KBM-7 (cell line): ENCODE measurements at places on chromosomes 2 and 18.

DNA sequence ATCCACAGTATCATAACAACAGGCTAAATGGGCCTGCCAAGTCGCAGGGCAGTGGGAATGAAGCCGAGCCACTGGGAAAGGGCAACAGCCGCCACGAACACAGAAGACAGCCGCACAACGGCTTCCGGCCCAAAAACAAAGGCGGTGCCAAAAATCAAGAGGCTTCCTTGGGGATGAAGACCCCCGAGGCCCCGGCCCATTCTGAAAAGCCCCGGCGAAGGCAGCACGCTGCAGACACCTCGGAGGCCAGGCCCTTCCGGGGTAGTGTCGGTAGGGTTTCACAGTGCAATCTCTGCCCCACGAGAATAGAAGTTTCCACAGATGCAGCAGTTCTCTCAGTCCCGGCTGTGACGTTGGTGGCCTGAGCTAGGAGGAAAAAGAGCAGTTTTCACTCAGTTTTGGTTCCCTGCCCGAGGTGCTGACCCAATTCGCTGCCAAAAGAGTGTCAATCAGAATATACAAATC lies 32.2 kb downstream of the KCTD18 start:
- no peak for DNase-seq

GRCh38 chr2:136407952-136408318 lies 290.0 kb upstream of the CXCR4 start:
- no peak for DNase-seq

GRCh38 chr2:151708788-151709187 lies 25.5 kb downstream of the NEB start:
- no peak for DNase-seq

DNA sequence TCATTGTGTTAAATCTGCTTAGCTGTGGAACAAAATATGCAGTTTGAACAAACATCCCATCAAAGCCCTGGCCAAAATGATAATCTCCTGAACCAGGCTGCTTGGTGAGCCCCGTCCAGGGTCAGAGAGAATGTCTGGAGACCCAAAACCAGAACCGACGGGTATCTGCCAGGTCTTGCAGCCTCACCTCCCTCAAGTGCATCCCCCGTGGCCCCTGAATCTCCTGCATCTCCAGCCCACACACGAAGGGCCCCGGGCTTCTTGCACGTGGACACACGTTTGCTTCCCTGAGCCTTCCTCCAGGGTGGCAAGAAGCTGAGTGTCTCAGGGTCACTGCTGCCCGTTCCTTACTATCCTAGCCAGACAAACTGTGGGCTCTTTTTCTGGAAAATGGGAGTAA lies 50.5 kb upstream of the PXDN start:
- DNase-seq, result no peak

- no peak for DNase-seq
Observed at GRCh38 chr2:179355881-179356280, 91.2 kb upstream of the SESTD1 start.

GRCh38 chr2:105781274-105781978 lies 36.7 kb downstream of the NCK2 start:
- DNase-seq, result no peak

- DNase-seq, result no peak
Observed at GRCh38 chr18:615092-615521, 18.3 kb downstream of the CLUL1 start.

- no peak for DNase-seq
Observed at GRCh38 chr2:25473131-25473530, 131.4 kb upstream of the DNMT3A start.

- DNase-seq, result peak; percentile 13
Observed at GRCh38 chr18:35939138-35939537, 33.3 kb upstream of the RMP24 start.

- peak; percentile 34 for DNase-seq
Observed at GRCh38 chr2:136118819-136119716, 1.1 kb upstream of the CXCR4 start.

DNA sequence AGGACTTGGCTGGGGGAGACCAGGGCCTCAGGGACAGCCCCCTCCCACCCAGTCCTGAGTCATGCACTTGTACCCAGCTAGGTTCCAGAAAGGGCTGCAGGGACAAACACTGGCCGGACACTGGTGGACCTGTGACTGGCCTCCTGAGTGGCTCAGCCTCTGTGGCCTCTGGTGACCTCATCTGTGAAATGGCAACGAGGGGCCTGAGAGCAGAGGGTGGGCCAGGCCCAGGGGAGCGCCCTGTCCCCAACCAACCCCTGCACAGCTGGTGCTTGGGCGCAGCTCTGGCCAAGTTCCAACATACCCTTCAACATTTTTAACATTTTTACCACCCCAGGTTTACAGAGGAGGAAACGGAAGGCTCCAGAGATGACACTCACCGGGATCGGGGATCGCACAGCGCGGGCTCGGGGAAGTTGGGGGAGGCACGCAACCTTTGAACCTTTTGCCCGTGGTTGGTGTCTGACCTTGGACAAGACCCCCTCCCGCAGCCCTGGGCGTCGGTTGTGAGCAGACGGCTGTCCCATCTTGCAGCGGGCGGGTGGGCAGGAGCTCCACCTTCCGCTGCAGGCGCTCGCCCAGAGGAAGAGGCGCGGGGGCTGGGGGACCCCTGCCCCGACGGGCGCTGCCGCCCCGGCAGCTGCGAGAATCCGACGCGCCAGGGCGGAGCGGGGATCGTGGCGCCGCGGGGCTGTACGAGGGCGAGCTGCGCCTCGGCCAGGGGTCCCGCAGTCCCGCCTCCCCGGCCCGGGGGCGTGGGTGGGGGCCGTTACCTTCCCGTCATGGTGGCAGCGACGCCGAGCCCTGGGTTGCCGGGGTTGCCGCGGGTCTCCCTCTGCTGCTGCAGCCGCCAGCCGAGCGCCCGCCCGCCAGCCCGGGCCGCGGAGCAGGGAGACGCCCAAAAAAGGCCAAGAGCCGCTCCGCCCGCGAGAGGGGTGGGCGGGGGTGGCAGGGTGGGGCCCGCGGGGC lies 805 bp downstream of the LIMS2 start:
- DNase-seq, result no peak

GRCh38 chr18:12741351-12741750 lies 38.5 kb downstream of the PSMG2 start:
- DNase-seq, result no peak

- no peak for DNase-seq
Observed at GRCh38 chr18:68178921-68179320, 536.0 kb downstream of the TMX3 start.

DNA sequence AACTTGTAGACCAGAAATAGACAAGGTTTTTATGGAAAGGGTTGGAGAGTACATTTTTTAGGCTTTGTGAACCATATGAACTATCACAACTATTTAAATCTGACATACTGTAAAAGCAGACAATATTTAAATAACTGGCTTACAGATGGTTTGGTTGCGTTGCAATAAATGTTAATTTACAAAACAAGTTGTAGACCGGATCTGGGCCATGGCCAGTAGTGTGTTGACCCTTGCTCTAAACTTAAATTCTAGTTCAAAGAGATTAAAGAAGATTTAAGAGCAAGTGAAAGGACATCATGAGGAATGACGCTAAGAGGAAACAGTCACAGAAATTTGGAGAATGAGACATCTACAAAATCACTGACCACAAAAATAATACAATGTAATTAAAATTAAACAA lies 652.7 kb downstream of the DCDC2C start:
- DNase-seq, result no peak

DNA sequence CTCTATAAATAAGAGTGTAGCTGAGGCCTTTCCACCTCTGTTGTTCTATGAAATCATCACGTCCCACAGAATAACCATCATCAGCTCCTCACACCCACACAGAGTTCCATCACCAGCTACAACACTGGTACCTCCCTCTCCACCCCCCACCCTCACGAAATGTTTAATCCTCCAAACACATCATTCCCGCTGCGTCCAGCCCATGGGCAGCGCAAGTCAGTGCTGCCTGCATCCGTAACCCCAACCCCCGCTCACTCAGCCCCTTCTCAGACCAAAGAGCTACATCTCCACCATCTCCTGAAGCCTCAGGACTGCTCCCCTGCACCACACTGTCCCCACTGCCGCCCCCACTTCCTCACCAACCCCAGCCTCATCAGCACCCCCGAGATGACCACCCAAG lies 19.4 kb downstream of the DNMT3A start:
- DNase-seq, result no peak

DNA sequence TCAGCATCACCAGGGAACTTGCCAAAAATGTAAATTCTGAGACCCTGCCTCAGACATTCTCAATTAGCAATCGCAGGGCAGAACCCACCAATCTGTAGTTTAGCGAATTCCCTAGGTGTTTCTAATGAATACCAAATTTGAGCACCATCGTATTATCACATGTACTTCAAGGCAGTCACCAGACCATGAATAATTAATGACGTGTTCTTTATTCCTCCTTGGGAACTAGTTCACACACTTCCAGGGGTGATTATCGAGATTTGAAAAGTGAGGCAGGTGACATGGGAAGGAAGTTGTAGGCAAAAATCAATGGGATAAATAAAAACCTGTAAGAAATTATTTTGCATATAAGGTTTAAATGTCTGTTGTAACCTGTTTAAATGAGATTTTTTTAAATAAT lies 102.5 kb upstream of the CRIM1 start:
- no peak for DNase-seq

DNA sequence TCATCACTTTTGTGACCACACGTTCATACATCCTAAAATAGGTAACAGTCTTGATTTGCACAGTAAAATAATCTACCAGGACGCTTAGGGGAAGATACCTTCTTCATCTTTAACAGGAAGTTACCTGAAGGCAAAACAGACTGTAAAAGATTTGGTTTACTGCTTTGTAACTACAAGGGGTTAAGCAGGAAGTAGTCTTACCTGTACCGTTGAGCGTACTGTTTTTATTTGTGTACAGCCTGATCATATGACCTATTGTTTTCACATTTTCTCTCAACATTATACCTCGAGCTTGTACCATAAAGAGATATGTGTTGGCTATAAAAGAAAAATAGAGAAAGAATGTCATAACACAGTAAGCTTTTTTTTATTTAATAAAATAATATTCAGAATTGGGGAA lies 18.3 kb downstream of the B4GALT6 start:
- DNase-seq, result no peak

DNA sequence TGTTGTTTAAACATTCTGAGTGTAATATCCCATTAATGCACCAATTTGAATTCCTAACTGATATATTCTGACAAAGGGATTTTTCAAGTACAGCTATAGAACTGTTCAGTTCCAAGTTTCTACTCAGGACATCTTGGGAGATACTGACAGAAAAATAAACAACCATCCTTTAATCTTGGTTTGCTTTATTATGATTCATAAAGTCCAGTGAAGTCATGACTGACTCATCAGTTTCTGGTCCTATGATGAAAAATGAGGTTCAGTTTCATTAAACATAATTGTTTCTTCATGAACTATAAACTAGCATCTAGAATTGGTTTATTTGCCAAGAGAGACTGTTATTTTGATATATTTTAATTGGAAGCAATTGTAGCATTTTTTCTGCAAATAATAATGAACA lies 896.2 kb downstream of the CCDC85A start:
- no peak for DNase-seq

DNA sequence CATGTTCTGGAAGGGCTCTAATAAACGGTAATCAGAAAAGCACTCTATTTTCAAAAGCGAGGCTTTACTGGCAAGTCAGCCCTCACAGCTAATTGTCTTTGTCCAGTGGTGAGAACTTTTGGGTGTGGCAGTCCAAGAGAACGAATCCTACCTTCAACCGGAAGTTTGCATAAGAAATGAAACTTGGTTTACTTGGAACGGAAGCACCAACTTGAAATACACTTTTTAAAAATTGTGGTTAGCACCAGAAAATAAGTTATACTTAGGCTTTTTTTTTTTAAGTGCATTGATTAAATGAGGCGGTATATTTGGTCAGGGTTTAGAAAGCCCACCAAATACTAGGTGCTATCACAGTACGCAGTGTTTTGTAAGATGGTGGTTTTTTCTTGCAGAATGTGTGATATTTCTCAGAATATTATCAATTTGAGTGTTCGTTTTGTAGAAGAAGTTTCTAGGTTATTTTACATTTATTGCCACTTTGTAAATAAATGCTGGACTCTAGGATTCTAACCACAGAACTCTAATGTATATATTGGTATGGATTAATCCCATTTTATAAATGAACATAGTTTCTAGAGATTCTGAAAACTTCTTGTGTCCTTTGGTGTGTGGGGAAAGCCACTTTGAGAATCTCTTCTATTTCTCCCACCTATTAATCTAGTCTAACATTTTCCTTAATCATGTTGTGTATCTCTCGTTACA lies 1.2 kb downstream of the MYL12A start:
- peak; percentile 56 for DNase-seq

DNA sequence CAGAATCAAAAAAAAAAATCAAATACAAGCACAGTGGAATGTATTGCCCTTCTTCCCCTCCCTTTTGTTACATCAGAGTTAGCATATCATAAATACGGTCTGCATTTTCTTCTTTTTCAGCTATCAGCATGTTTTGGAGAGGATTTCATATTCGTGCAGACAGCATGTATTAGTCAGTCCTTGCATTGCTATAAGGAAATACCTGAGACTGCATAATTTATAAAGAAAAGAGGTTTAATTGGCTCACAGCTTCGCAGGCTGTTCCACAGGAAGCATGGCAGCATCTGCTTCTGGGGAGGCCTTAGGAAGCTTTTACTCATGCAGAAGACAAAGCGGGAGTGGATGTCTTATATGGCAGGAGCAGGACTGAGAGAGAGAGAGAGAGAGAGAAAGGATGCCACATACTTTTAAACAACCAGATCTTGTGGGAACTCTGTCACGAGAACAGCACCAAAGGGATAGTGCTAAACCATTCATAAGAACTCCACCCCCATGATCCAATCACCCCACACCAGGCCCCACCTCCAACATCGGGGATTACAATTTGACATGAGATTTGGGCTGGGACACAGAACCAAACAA lies 8.9 kb downstream of the IL1B start:
- DNase-seq, result no peak

GRCh38 chr2:48677450-48677849 lies 59.8 kb downstream of the GTF2A1L start:
- DNase-seq, result peak; percentile 44

GRCh38 chr2:130769343-130769907 lies 14.1 kb downstream of the AMER3 start:
- DNase-seq, result no peak

DNA sequence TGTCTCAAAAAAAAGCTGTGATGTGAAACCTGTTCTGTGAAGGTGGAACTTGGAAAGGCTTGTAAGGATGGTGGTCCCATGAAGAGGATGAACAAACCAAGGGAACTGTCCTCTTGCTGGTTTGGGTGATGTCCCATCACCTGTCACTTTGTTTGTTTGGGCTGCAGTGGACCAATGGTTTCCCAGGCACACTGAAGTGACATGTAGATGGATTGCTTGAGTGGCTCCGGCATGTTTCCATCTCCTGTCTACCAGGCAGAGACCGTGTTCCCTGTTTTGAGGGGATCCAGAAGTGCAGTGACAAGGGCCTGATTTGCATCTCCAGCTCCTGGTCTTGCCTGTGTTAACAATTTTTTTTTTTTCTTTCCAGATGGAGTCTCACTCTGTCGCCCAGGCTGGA lies 8.9 kb downstream of the NEDD4L start:
- no peak for DNase-seq

- no peak for DNase-seq
Observed at GRCh38 chr2:200765139-200765951, 46.4 kb upstream of the BZW1 start.

- no peak for DNase-seq
Observed at GRCh38 chr2:229296016-229296415, 24.9 kb upstream of the PID1 start.

- peak; percentile 67 for DNase-seq
Observed at GRCh38 chr2:73111073-73112025, 1.4 kb downstream of the RAB11FIP5 start.

- no peak for DNase-seq
Observed at GRCh38 chr18:41594582-41594981, 360.5 kb upstream of the PIK3C3 start.

- no peak for DNase-seq
Observed at GRCh38 chr2:51103205-51103604, 71.3 kb upstream of the NRXN1 start.
